Hematopoietic multipotent progenitor cell treated with erythropoietin and hydrocortisone succinate and interleukin-3 and kit ligand, for 8 days (in vitro differentiated cells): ENCODE measurements at places on chromosomes 12 and 14.

DNA sequence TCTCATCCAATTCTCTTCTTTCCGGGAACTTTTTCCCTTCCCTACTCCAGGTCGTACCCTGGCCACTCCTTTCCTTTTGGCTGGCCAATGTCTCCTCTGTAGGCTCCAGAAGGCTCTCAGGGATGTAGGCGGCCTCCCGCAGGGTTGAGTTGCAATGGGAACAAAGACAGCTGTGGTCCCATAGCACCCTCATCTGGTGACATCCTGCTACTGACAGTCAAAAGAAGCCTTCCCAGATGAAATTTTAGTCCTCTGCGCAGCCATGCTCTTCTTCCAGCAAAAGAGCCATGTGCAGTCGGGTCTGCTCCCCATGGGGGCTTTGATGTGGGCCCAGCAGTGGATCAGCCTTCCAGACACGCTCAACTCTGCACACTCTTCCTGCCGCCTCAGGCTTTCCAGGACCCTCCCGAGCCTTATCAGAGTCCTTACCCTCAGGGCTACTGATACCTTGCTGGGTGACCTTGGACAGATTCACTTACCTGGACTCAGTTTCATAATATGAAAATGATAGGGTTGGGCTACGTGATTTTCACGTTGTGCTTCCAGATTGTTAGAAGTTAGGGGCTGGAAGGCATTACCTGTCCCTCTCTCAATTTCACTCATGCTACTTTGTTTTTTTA, 5.5 kb upstream of the CELA1 start:
- peak; percentile 57 for DNase-seq

- no peak for DNase-seq
These were observed 20.1 kb upstream of the CERS5 start for GRCh38 chr12:50187084-50187900.

DNA sequence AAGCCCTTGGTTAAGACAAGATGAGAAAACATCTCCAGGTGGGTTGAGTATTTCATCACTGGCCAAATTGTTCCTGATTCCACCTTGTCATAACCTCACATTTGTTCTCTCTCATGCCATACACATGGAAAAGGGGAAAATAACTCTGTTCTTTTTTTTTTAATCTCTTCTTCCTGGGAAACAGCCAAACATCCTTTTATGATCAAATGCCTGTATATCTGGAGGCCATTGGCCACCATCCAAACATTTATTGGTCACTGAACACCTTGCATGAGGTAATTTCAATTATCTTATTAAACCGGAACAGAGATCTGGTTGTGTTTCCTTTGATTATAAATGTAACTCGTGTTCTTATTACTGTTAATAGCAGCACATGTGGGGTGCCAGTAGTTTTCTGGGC, 469.6 kb downstream of the NPAS3 start:
- no peak for DNase-seq

DNA sequence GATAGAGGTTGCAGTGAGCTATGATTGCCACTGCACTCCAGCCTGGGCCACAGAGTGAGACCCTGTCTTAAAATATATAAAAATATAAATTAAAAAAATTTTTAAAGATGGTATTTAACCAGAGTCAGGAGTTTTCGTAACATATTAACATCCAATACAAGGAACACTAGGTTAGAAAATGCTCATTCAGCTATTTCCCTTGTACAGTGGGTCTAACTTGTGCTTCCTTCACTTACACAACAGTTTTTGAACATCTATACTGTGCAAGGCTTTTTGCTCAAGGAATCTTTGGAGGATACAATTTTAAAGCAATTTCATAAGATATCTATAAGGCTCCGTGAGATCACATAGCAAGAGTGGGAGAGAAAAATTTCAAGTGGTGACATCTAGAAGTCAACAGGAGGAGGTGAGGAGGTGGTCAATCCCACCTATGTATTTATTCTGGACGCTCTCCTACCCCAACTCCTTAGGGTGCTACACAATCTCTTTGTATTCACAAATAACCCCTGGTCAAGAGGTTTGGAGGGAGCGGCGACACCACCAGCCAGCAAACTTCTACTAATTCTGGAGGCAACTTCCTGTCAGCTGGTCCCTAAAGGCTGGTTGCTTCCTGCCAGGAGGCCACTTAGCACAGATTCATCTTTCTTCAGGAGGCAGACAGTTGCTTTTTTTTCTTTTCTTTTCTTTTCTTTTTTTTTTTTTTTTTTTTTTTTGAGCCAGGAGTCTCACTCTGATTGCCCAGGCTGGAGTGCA, 22.2 kb downstream of the DUSP16 start:
- no peak for DNase-seq

GRCh38 chr12:58576916-58577315, 343.4 kb downstream of the LRIG3 start:
- DNase-seq: no peak

- DNase-seq: no peak
These were observed 1.1 kb upstream of the MTA1 start for GRCh38 chr14:105418269-105419194.

GRCh38 chr12:117367006-117367638, 5.7 kb upstream of the NOS1 start:
- DNase-seq: peak; percentile 63

- no peak for DNase-seq
These were observed 2.3 kb downstream of the UBE3B start for GRCh38 chr12:109479761-109480160.

DNA sequence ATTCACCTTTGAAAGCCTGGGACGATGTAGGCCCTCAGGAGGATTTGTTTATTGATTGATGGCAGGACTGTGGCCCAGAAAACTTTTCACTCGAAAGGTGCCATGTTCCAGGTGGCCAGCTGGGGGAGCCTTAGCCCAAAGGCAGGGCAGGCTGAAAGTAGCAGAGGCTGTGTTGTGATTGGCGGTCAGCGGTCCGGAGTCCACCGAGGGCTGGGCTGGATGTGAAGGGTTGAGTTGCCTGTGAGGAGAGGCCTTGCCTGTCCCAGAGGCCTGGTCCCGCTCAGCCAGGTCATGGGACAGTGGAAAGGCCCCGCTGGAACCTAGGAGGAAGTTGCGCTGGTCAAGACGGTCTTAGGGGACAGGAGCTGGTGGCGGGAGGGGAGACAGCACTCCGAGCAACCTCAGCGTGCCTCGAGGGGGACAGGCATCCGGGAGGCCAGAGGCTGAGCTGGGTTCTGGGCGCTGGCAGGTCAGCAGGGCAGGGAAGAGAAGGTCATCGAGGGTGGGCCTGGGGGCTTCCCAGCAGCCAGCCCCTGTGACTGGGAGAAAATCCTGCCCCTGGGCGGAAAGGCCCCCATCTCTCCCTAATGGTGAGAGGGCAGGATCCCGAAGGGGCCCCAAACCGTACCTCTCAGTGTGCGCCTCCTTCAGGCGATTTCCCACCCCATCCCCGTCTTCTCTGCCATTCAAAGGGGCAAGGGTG, 26.3 kb downstream of the CMA1 start:
- peak; percentile 40 for DNase-seq

DNA sequence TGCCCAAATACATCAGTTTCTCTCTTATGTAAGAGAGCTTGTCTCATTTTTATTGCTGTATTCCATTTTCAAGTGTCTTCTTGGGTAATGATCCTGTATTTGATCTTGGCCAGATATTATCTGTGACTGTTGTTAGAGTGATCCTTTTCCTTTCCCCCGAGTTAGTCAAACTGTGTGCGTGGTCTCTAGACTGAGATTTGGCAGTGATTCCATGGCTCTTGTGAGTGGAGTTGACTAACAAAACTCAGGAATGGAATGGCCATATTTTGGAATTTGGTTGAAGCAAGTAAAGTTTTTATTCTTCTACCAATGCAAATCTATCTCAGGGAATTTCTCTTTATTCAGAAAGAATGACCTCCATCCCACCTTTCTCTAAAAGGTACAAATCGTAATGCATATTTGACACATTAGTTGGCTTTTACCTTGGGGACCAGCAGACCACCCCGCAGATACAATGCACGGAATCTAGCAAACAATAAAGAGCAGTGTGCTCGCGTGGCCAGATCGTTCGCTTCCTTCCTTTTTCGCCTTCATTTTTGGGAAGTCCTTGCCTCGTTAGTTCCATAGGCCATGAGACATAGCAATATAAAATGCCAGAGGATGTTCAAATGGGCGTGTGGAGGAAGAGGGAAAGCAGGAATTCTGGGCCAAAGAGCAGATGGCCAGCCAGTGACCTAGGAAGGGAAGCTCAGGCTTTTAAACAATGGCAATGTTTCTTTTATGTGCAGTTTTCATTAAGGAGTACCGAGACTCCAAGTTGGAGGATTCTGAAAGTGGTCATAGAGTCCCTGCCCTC, 24.4 kb downstream of the ETV6 start:
- DNase-seq: no peak

DNA sequence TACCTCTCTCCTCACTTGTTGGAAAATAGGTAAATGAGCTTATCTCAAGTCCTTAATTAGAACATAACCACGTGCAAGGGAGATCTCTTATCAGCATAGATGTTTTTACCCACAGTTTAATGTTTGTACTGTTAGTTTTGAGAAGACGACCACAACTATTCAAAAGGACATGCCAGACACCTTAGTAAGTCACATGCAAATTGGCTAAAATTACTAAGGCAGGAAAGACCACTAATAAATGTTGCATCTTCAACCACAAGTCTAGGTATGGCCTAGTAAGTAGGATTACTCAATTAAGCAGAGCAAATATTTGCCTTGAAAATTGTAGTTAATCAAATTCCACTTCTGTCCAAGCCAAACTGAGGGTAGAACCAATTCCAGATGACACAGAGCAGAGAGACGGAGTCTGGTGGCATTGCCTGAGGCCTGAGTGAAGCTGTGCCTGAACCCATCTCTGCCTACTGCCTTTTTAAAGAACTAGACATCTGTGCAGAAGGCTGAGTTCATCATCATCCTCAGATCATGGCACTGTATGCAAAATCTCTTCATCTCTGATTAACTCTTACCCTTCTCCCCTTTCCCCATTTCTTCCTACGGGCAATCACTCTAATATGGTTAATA, 29.7 kb upstream of the CHST11 start:
- no peak for DNase-seq

DNA sequence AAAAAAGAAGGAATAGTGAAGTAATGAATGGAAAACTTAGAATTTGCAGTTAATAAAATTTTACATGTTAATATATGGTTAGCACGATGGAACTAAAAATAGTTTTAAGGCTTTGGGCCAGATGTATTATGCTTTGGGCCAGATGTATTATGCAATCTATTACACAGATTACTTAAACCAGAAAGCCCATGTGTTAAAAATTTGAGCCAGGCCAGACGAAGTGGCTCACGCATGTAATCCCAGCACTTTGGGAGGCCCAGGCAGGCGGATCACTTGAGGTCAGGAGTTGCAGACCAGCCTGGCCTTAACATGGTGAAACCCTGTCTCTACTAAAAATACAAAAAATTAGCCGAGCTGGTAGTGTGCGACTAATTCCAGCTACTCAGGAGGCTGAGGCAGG, 17.2 kb downstream of the IFT81 start:
- DNase-seq: no peak

- DNase-seq: no peak
These were observed 99.2 kb downstream of the HEATR5A start for GRCh38 chr14:31320922-31321766.

DNA sequence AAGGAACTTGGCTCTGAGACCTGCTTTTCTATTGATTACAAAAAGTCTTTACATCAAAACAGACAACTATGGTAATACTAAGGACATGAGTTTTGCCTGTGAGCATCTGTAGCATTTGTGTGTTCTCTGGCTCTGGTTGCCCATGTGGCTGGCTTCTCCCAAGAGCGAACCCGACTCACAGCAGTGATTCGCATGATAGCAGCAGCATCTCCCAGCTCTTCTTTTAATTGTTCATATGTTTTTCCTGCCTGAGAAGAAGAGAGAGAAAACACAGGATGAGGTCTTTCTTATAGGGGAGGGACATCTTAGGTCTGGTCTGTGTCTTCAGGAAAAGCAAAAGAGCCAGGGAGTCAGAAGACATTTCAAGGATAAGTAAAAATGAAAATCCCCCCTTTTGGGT, 17.6 kb downstream of the AVIL start:
- no peak for DNase-seq

DNA sequence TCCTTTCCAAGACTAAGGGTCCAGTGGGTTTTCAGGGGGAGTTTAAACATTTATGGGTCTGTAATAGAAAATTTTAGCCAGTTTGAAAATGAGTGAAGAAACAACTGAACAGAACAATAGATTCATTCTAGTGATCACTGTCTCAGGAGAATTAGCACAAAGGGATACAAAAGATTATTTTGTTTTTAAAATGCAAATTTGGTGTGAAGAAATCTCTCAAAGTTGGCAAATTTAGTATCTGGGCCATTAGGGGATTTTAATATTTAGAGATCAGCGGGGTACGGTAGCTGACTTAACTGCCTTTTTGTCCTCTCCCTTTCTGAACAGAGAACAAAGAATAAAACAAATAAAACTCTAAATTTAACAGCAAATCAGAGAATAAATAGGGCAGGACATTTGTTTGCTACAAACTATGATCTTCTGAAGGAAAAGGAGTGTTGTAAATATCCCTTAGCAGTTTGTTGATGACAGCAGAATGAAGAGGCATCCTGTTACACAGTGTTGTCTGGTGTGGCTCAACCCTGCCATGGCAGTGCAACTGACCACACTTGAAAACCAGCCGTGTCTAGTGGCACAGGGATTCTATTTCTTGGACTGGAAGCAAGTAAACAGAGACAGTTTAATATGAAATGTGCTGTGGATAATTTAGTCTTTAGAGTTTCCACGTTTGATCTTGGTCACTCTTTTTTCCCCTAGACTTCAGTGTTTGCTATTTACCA, 46.3 kb upstream of the LRTM2 start:
- DNase-seq: no peak

- DNase-seq: no peak
These were observed 227.3 kb downstream of the SLC41A2 start for GRCh38 chr12:104730763-104731162.

DNA sequence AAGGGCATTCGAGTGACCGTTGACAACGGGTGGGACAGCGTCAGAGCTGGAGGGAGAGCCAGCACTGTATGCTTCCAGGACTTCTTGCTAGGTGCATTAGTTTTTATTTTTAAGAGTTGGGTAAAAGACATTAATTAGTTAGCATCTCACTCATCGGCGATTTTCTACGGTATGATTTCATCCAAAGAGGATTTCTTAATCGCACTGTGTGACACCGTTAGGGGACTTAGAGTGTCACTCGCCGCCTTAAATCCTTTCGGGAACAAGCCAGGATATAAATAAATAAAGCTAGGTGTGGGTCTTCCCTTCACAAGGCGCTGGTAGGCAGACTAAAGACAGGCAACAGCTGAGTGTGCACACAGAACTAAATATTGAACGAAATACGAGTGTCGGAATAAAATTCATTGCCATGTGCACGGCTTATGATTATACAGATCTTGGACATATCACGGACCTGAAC, 869 bp upstream of the NOVA1 start:
- no peak for DNase-seq

- no peak for DNase-seq
These were observed 6.1 kb upstream of the PRKCH start for GRCh38 chr14:61315313-61315712.
